ENCODE measurements at places on chromosomes 7 and 10. TPM values are rescaled to one million over a fixed set of nuclear protein-coding genes. Genes with fewer than 3 reads are reported as not detected.

DNA sequence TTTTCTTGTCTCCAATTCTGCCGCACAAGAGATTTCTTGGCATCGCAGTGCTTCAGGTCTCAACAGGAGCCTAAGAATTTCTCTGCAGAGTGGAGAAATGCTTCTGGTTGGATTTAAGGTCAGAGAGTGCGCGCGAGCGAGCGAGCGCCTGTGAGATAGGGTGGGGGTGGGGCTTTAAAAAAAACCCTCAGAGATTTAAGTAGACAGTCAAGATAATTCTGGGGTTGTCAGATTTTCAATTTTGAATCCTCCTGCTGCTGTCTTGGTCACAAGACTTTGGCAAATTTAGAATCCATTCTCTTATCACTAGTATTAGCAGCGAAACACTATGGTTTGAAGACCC, 49.7 kb downstream of the CPEB3 start:
- peaks cover 8% of the 10 kb centered on the region for H3K4me1 ChIP-seq
- H3K27ac ChIP-seq = peak overlapping the region; percentile 63
- DNase-seq = no peak
- no peaks in the 10 kb centered on the region for H3K36me3 ChIP-seq

GRCh38 chr7:114936471-114936870, 14.6 kb downstream of the MDFIC start:
- no peak overlapping the region for H3K27ac ChIP-seq
- no peaks in the 10 kb centered on the region for H3K36me3 ChIP-seq
- no peaks in the 10 kb centered on the region for H3K27me3 ChIP-seq
- H3K4me1 ChIP-seq = peaks cover 65% of the 10 kb centered on the region

DNA sequence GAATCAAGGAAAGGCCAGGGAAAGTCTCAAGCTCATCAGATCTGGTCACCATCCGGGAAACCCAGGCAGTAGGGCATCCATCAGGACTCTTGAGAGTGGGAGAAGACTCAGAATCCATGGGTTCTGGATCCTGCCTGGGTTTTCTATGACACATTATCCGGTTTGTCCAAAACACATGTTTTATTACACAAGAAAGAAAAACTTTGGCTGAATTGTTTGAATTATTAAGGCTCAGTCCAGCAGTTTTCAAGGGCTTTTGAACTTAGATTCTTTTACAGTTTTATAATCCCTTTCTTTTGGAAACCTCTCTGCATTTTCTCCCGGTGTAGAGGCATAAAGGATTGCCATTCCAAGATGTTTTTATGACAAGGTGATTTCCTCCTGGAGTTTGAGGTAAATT, 528.5 kb upstream of the MGMT start:
- no peaks in the 10 kb centered on the region for H3K36me3 ChIP-seq
- no peak overlapping the region for H3K27ac ChIP-seq
- no peak overlapping the region for H3K4me3 ChIP-seq
- no peaks in the 10 kb centered on the region for H3K27me3 ChIP-seq
- DNase-seq = no peak

TEX36 gene
- not detected for total RNA-seq

C10orf67 gene
- total RNA-seq = not detected

SH3PXD2A gene
- 7.7 TPM for total RNA-seq
